ENCODE measurements at places on chromosomes 3 and 15.

- DNase-seq = peak; percentile 21
These were observed 95.7 kb downstream of the NEDD4 start for GRCh38 chr15:55897560-55898336.

DNA sequence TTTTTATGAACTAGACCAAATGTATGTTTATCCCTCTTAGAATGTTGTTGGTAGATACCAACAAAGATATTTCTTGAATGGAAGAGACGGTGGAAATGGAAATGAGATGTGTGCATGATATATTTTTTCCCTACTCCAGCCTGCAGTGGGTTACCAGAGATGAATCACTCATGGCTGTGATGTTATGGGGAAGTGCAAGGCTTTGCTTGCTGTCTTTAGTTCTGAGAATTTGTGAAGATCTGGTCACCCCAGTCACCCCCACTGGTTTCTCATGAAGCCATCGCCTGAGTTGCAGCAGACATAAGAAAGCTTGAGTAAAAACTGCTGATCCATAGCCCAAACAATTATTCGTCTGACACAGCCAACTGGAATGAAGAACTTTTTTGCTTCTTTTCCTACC lies 78.1 kb upstream of the EOMES start:
- DNase-seq = no peak

GRCh38 chr3:112709911-112710310 lies 69.0 kb upstream of the CCDC80 start:
- DNase-seq = no peak

- no peak for DNase-seq
These were observed 27.3 kb downstream of the PTPN23 start for GRCh38 chr3:47407896-47408838.

DNA sequence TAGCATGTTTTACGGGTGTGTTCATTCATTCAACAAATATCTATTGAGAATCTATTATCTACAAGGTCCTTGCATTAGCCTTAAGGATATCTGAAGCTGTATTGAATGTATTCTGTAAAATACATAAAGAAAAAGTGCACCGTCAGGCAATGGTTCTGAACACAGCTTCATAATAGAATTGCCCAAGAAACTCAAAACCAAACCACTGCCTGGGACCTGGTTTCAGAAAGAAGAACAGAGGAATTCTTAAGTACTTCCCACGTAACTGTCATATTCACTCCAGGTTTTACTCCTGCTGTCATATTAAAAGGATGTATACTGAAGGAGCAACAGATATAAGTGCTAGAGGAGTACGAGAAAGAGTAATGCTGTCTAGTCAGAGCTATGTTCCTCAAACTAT lies 115.9 kb downstream of the FGF12 start:
- DNase-seq = no peak

GRCh38 chr3:188673646-188674186 lies 498.1 kb upstream of the TPRG1 start:
- DNase-seq = no peak

DNA sequence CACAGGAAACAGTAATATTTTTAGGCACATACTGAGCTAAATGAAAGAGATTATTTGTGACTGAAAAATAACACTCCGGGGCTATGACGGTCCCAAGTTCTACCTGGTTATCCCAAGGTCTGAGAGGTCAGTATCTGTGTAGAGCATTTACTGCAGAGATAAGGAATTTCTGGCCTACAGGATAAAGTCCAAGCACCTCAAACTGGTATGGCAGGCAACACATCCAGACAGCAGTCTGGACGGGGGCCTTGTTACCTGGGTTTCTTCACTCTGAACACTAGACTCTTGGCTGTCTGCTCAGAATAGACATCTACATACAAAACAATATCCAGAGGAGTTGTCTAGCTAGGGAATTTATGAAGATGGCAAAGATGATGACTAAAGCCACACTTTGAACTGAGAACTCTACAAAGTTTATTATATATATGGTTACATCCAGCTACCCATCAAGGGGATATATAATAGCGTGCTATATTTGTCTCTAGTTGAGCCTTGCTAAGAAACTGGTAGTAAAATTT lies 42.0 kb upstream of the CLRN1 start:
- DNase-seq = no peak

GRCh38 chr3:143358155-143358792 lies 238.7 kb downstream of the CHST2 start:
- no peak for DNase-seq

GRCh38 chr3:101809178-101810021 lies 30.4 kb downstream of the NXPE3 start:
- DNase-seq = peak; percentile 50

DNA sequence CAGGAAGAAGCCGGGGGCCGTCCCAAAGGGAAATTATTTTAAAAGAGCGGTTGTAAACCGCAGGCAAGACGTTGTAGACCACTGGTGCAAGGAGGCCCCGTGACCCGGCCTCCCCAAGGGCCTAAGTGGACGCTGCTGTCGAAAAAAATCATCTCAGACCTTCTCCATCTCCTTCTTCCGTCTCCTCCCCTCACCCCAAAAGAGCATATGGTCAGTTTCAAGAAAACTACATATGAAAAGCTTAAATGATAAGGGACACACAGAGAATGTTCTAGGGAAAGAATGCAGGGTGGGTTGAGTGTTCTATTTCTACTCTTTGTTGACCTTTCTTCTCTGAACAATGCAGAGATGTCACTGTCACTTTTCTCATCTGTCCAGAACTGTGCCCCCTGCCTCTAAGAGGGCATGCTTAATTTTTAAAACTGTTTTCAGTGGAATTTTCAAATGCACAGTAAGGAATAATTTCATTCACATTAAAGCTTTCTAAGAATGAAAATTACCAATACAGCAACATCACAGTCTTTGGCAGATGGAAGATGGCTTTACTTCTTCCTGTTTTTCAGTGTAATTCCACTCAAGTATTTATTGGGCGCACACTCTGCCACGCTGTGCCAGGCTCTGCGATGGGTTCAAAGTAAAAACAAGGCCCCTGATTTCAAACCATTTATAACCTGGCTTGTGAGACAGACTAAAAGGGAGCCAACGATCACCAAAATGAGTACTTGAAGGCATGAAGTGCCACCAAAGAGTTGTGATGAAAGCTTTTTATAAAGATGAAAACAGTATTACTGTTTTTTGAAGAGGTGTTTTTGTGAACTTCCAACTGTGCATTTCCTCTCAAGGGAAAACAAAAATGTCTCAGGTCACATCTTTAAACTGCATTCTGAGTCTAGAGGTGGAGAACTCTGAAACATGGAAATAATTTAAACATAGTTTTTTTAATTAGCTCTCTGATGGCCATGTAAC lies 891 bp upstream of the TOP2B start:
- DNase-seq = no peak

Data from NCI-H1694 treated with DMSO at 0.1 percent for 48 hours (cell line).